Activated CD4-positive, alpha-beta T cell treated with anti-CD3 and anti-CD28 coated beads for 36 hours (primary cell): ENCODE measurements at places on chromosomes 7 and 10. TPM values are rescaled to one million over a fixed set of nuclear protein-coding genes. Genes with fewer than 3 reads are reported as not detected.

- H3K27ac ChIP-seq, result no peak overlapping the region
- peaks cover 14% of the 10 kb centered on the region for H3K4me1 ChIP-seq
- no peaks in the 10 kb centered on the region for H3K27me3 ChIP-seq
- H3K36me3 ChIP-seq, result no peaks in the 10 kb centered on the region
- no peak overlapping the region for H3K4me3 ChIP-seq
Measured at GRCh38 chr10:69503001-69503895, 52.0 kb downstream of the TSPAN15 start.

GRCh38 chr10:21700474-21700873 lies 166.4 kb downstream of the MLLT10 start:
- peaks cover 38% of the 10 kb centered on the region for H3K4me1 ChIP-seq
- H3K36me3 ChIP-seq, result peaks cover 43% of the 10 kb centered on the region
- no peak overlapping the region for H3K4me3 ChIP-seq
- no peak overlapping the region for H3K27ac ChIP-seq

GRCh38 chr7:96901822-96902445 lies 103.4 kb upstream of the DLX6 start:
- peaks cover 11% of the 10 kb centered on the region for H3K27me3 ChIP-seq
- no peaks in the 10 kb centered on the region for H3K4me1 ChIP-seq
- no peak overlapping the region for H3K4me3 ChIP-seq
- H3K27ac ChIP-seq, result no peak overlapping the region

GRCh38 chr10:119517235-119518141 lies 25.0 kb downstream of the RGS10 start:
- peak overlapping the region; percentile 98 for H3K27ac ChIP-seq
- peak; percentile 86 for DNase-seq
- peaks cover 57% of the 10 kb centered on the region for H3K4me1 ChIP-seq
- peaks cover 54% of the 10 kb centered on the region for H3K36me3 ChIP-seq
- H3K27me3 ChIP-seq, result no peaks in the 10 kb centered on the region
- H3K4me3 ChIP-seq, result peak overlapping the region; percentile 51

- H3K4me1 ChIP-seq, result no peaks in the 10 kb centered on the region
- DNase-seq, result peak; percentile 46
- no peak overlapping the region for H3K27ac ChIP-seq
- no peak overlapping the region for H3K4me3 ChIP-seq
- no peaks in the 10 kb centered on the region for H3K36me3 ChIP-seq
Measured at GRCh38 chr10:98309366-98310355, 41.7 kb upstream of the LOXL4 start.

DNA sequence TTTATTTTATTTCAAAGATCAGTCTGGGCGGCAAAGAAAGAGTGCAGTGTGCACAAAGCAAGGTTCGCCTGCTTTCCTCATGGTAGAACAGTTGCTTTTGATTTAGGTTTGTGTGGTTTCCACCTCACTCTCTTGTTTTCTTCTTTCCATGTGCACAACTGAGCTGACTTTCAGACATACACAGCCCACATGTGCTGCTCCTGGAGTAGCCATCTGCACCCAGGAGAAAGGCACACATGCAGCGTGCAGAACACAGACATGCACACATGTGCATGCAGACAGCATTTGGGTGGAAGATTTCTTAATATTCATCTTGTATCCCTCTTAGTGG lies 302.1 kb downstream of the FZD1 start:
- H3K27ac ChIP-seq, result no peak overlapping the region
- no peak overlapping the region for H3K4me3 ChIP-seq
- DNase-seq, result no peak
- no peaks in the 10 kb centered on the region for H3K36me3 ChIP-seq
- peaks cover 3% of the 10 kb centered on the region for H3K27me3 ChIP-seq

DNA sequence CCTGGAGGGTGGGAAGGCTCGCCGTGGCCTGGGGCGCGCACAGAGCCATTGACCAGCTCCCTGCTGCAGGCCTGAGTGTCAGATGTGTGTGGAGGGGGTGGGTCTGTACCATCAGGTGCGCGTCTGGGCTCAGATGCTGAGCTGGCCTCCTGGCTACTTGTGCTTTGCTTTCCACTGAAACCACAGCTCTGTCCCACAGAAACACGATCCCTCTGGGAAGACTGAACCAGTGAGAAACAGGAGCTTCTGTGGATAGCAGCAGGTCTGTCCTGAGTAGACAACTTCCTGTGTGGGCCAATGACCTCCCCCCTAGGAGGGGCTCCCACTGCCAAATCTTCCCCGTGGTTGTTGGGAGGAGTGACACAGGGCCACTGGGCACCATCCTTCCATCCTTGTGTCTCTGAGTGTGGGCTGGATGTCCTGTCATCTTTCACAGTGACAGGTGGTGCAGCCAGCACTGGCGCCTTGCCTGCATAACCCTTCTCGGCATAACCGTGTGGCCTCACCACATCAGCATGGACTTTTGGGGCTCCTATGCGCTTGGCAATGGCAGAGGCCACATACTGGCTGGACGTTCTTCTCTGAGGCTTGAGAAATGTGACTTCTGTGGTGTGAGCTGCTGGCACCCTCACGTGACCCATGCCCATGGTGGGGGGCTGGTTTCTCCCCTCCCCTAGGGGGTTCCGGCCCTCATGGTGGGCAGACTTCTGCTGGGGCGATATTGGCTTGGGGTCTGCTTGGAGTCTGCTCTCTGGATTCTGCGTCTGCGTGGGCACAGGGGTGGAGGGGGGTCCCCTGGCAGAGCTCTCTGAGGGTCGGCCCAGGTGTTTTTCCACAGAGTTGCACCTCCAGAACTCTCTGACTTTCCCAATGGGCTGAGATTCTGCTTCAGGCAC lies 245.5 kb upstream of the GRB10 start:
- DNase-seq, result no peak
- no peaks in the 10 kb centered on the region for H3K27me3 ChIP-seq
- H3K4me3 ChIP-seq, result no peak overlapping the region
- H3K4me1 ChIP-seq, result no peaks in the 10 kb centered on the region

DNA sequence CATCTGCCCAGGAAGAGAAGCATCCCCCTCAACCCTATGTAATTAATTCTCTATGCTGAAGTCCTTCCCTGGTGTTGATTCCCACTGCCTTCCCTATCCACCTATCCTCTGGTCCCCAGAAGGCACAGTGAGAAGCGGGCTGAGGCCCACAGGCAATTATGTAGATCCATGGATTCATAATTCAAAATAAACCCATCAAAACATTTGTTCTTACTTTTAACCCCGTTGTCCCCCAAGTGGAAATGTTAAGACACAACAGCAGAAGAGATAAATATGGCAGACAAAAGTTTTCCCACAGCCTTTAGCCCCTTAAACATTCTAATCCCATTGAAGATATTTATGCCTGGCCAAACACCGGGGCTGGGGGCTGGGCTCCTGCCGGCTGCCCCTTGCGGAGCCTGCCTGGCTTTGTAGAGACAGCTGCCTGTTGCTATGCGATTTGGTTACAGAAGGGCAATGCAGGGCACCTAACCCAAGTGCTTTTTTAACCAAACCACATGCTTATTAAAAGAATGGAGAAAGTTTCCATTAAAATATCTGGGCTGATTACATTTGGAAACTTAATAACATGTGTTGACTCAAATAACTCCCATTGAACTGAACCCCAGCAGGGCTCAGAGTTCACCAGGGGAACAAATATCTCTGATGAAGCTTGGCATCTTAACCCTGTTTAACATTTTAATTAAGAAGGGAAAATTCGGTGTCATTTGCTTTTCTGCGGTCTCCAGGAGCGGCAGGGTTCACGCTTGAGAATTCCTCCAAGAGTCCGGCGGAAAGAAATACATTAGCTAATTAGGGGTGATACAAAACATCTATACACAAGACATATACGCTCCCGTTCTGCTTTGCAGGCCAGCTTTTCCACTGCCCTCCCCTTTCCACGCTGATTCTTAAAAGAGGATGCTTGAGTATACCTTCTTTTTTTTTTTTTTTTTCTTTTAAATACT lies 110.8 kb upstream of the FGFR2 start:
- H3K4me1 ChIP-seq, result no peaks in the 10 kb centered on the region
- peaks cover 23% of the 10 kb centered on the region for H3K27me3 ChIP-seq
- H3K4me3 ChIP-seq, result no peak overlapping the region
- H3K27ac ChIP-seq, result no peak overlapping the region
- no peak for DNase-seq

GRCh38 chr10:132787495-132788179 lies 1.7 kb upstream of the NKX6-2 start:
- no peak overlapping the region for H3K27ac ChIP-seq
- peak; percentile 49 for DNase-seq
- no peak overlapping the region for H3K4me3 ChIP-seq
- H3K36me3 ChIP-seq, result peaks cover 3% of the 10 kb centered on the region

- DNase-seq, result peak; percentile 71
- H3K4me1 ChIP-seq, result peaks cover 82% of the 10 kb centered on the region
- peaks cover 89% of the 10 kb centered on the region for H3K36me3 ChIP-seq
- H3K4me3 ChIP-seq, result peak overlapping the region; percentile 52
Measured at GRCh38 chr10:62082729-62083411, 181.4 kb downstream of the ARID5B start.

DNA sequence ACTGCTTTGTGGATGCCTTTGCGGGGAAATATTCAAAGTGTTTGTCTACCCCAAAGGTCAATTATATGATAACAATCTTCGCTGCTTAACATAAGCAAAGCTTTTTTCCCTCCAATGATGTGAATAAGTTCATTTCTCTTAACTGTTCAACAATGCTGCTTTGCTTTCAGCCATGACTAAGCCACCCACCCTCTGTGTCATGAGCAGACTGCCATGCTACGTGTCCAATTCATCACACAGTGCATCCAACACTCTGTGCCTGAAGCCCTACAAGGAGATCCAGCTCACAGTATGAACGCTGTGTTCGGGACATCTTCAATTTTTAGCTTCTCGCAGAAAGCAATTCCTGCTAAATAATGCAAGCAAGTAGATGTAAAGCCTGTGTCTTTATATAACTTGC lies 5.7 kb upstream of the TAS2R40 start:
- no peak for DNase-seq
- H3K4me3 ChIP-seq, result no peak overlapping the region
- H3K4me1 ChIP-seq, result no peaks in the 10 kb centered on the region
- no peak overlapping the region for H3K27ac ChIP-seq

DNA sequence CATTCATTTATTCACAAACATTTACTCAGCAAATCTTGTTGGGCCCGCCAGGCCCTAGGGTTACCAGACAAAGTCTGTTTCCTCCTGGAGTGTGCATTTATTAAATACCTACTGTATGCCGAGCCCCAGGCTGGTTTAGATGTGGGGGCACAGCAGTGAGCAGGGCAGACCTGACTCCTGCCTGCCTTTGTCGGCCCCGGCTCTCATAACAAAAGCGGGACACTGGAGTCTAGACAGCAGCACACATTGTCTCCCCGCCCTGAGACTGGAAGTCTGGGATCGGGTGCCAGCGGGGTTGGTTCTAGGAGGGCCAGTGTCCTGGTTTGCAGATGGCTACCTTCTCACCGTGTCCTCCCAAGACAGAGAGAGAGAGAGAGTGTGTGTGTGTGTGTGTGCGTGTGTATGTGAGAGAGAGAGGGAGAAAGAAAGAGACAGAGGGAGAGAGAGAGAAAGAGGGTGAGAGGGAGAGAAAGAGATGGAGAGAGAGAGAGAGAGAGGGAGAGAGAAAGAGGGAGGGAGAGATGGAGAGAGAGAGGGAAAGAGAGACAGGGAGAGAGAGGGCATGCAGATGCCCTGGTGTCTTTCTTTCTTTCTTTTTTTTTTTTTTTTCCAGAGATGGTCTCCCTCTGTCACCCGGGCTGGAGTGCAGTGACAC lies 25.9 kb downstream of the ELFN1 start:
- no peak overlapping the region for H3K27ac ChIP-seq
- DNase-seq, result no peak
- no peaks in the 10 kb centered on the region for H3K36me3 ChIP-seq
- peaks cover 3% of the 10 kb centered on the region for H3K27me3 ChIP-seq
- H3K4me3 ChIP-seq, result no peak overlapping the region
- H3K4me1 ChIP-seq, result no peaks in the 10 kb centered on the region

DNA sequence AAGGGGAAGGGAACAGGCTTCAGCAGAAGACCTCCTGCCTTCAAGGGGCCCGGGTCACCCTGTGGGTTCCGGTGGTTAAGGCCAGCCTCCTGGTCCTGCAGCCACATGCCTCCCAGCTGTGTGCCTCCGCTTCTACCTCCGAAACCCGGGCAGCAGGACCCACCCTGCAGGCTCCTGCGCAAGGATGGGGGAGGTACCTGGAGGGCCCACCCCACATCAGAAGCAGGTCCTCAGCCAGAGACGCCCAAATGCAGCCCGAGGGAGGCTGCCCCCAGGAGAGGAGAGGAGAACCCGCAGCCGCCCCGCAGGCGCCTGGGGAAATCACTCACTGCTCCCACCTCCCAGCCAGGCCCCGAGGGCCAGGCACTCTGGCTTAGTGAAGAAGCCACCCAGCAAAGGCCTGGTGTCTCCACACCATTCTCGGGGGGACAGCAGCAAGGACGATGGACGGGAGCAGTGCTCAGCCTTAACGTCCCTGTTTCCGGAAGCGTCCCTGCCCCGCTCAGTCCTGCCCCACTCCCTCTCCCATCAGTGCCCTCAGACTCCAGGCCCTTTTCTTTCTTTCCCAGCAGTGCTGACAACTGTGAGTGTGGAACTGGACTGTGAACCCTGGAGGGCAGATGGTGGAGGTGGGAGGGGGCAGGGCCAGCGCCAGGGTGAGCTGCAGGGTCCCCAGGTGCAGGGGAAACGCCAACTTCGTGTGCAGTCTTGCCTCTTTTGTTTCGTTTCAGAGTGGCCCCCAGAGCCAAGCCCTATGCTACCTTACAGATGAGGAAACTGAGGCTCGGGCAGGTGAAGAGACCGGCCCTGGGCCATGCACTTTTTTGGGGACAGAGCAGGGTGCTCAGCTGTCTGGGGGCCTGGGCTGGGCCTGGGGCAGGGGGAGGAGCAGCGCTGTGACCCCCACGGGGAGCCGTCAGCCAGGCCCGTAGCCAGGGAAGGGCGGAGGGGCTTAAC lies 138.0 kb downstream of the FAM53B start:
- no peaks in the 10 kb centered on the region for H3K27me3 ChIP-seq
- H3K27ac ChIP-seq, result no peak overlapping the region
- H3K36me3 ChIP-seq, result no peaks in the 10 kb centered on the region

DNA sequence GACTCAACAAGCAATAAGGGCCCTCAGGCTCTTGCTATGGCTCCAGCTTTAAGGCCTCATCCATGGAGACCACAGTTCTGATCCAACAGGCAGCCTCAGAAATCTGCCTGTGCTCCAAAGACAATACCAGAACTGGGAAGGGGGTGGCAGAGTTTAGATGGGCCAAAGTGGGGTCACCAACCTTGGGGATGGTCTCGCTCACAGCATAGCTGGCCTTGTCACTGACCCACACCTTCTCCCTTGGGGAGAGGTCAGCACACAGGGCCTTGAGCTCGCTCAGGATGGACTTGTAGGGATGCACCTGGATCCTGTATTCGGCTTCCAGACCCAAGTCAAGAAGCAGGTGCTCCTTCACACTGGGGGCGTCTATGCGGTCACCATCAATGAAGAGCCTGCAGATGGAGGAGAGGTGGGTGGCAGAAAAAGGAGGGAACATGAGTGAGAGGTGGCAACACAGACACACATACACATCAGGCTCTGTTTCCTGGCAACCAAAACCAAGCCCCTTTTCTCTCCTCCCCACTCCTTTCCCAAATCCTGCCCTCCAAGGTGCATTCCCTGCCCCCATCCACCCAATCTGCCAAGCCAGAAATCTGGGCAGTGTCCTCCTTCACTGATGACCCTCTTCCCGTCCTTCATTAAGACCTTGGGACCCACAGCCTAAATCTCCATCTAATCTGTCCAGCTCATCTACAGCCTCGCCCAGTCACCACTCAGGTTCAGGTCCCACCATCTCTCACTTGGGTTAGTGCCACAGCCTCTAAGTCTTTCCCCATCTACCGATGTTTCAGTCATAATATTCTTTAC lies 40.9 kb downstream of the XPNPEP1 start:
- peaks cover 10% of the 10 kb centered on the region for H3K4me1 ChIP-seq
- no peak overlapping the region for H3K4me3 ChIP-seq

Gene EBLN1
- not detected for total RNA-seq

Gene SSC4D
- 0.91 TPM for total RNA-seq

Gene PVRIG
- total RNA-seq, result 27.7 TPM

Gene GDF2
- total RNA-seq, result not detected

Gene EPHA1
- 2.4 TPM for total RNA-seq

Gene VWDE
- 2.2 TPM for total RNA-seq

Gene NYAP1
- total RNA-seq, result 0.21 TPM

Gene PNLIPRP2
- total RNA-seq, result not detected

Gene NXPH1
- total RNA-seq, result not detected

Gene EIF5AL1
- total RNA-seq, result 0.18 TPM
